ENCODE measurements at places on chromosomes 12 and 14.
A peak's percentile ranks its signal among the peaks of the same experiment; 100 is the strongest.

GRCh38 chr14:61342932-61343331, 21.6 kb downstream of the PRKCH start:
- no peak for DNase-seq

- no peak for DNase-seq
Observed at GRCh38 chr14:62081951-62082350, 319.7 kb downstream of the SNAPC1 start.

DNA sequence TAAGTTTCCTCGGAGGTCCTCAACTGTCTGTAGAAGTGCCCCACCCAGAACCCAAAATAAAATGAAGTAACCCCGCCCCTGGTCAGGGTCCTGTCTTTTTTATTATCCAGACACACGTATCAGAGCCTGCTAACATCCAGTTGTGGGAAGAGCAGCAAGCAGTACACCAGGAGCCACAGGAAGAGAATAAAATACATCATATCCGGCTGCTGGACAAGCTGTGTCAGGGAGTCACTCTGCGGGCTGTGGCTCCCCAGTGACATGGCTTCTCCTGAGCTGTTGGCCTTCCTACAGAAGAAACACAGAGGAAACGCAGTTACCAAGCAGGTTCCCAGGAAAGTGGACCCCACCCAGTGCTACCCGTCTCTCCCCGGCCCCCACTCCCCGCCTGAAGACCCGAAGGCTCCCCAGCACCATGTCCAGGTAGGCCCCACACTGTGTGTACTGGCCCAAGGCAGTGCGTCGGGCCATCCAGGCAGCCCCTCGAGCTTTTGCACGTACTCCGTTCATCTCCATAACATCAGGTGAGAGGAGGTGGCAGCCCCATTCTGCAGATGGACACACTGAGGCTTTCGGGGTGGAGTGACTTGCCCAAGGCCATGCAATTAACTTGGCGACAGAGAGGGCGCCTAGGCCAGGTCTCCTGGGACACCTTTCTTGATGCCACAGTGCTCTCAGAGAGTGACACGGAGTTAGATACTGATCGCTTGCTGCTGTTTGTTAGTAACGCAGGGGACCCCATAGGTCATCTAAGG, 34.3 kb upstream of the DICER1 start:
- no peak for DNase-seq

DNA sequence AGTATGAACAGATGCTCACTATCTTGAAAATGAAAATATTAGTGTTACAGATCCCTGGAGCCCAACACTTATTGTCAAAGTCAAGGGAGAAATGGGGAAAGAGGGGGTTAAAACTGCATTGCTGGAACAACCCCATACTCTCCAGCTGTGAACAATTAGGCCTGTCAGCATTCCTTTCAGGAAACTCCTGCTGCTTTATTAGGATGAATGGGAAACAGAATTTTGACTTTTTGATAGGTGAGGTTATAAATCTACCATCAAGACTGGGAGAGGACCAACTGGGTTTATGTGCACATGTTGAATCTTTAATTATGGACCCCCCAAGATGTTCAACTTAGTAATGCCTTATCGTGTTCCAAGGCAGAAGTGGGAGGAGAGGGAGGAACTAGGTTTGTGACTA, 85.0 kb downstream of the TMTC1 start:
- DNase-seq, result no peak

DNA sequence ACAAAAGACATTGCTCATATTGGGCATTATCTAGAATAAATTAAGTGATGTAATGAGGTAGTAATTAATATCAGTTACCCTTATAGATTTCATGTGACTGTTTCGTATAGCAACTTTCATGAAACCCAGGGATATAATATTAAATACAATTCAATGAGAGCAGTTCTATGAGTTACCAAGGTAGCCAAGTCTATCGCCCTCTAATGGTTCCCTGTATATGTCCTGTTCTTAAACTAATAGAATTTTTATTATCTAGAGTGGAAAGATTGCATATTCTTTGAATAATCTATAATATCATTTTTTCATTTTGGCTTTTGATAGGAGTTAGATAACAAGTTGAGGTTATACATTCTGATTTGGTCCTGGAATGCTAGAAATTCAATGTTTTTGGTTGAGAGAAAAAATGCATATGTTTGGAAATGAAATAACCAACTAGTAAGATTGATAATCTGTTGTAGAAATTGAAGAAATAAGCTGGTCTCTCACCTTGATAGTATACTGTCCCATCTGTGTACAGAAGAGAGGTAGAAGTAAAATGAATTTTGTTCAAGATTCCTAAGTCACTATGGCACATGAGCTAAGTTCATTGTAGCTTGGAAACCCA, 59.7 kb downstream of the SCFD1 start:
- no peak for DNase-seq

GRCh38 chr12:94534774-94535509, 75.3 kb upstream of the CEP83 start:
- DNase-seq, result no peak

GRCh38 chr12:58030566-58031279, 89.4 kb downstream of the ATP23 start:
- no peak for DNase-seq

GRCh38 chr12:75712223-75712622, 200.8 kb upstream of the KRR1 start:
- no peak for DNase-seq

- no peak for DNase-seq
Observed at GRCh38 chr12:67506739-67507138, 141.8 kb upstream of the DYRK2 start.

- DNase-seq, result no peak
Observed at GRCh38 chr12:116609319-116610114, 50.3 kb downstream of the MAP1LC3B2 start.

DNA sequence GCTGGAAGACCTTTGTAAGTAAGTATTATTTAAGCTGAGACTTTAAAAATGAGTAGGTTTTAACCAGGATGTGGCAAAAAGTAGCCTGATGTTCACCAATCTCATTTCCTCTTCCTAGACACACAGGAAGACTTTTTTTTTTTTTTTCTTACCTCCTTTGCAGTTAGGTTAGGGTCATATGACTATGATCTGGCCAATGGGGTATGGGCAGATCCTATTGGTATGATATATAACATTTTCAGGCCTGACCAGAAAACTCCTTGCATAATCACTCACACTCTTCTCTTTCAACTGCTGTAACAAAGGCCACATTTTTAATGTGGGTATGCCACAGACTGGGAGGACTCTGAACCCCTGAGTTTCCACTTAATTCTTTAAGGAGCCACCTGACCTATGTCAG, 2.7 kb upstream of the RPS6KA5 start:
- peak; percentile 73 for DNase-seq

- DNase-seq, result no peak
Observed at GRCh38 chr12:4984971-4985370, 58.7 kb upstream of the KCNA5 start.

GRCh38 chr12:13562915-13563742, 366.6 kb downstream of the EMP1 start:
- no peak for DNase-seq

- no peak for DNase-seq
Observed at GRCh38 chr12:7099290-7099996, 7.2 kb upstream of the C1R start.

All from CD4-positive, alpha-beta T cell (primary cell).